ENCODE measurements at places on chromosomes 1 and 21. TPM values are rescaled to one million over a fixed set of nuclear protein-coding genes. Genes with fewer than 3 reads are reported as not detected.
A peak's percentile ranks its signal among the peaks of the same experiment; 100 is the strongest.

NMNAT2 gene
- total RNA-seq, result 10.0 TPM

GRCh38 chr1:110065841-110066240 is 4.6 kb downstream of the ALX3 start:
- peaks cover 17% of the 10 kb centered on the region for H3K4me1 ChIP-seq
- DNase-seq, result no peak
- no peaks in the 10 kb centered on the region for H3K36me3 ChIP-seq
- H3K27ac ChIP-seq, result no peak overlapping the region

- no peaks in the 10 kb centered on the region for H3K36me3 ChIP-seq
- peak; percentile 30 for DNase-seq
- H3K4me3 ChIP-seq, result no peak overlapping the region
- no peak overlapping the region for H3K27ac ChIP-seq
- peaks cover 12% of the 10 kb centered on the region for H3K27me3 ChIP-seq
- peaks cover 12% of the 10 kb centered on the region for H3K4me1 ChIP-seq
Measured at GRCh38 chr1:41498804-41499203, 14.3 kb upstream of the EDN2 start.

DNA sequence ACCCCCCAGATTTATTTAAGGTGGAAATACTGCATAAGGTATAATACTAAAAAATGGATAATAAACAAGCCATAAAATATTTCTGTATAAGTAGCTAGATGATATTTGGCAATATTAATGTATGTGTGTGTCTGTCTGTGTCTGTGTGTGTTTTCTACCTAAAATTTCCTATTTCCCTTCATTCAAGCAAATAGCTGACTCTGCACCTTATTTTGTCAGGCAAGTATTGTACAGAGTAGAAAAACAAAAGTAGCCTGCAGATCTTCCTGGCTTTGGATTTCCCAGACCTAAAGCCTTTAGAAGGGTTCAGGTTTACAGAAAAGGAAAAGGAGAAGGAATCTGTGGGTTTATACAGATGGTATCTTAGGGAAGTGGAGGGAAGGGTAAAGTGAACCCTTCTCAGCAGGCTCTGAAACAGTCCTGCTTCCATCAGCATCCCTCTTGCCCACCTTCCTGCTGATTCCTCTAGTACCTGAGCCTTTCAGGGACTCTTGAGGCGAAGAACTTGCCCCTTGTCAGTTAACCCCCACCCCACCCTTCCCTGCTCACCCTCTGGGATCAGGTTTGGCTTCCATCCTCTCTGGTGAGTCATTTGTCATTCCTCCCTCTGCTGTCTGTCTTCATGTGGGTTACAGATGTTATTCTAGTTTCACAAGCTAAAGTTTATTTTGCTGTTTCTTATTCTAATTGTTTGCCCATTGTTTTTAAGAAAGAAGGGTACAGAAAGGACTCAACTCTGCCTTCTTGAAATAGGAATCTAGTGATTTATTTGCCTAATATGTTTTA is 21.7 kb upstream of the RGS16 start:
- H3K36me3 ChIP-seq, result no peaks in the 10 kb centered on the region
- no peak overlapping the region for H3K27ac ChIP-seq
- no peaks in the 10 kb centered on the region for H3K27me3 ChIP-seq
- no peak overlapping the region for H3K4me3 ChIP-seq

CAPN9 gene
- total RNA-seq, result 0.07 TPM

LENEP gene
- 1.5 TPM for total RNA-seq

DNA sequence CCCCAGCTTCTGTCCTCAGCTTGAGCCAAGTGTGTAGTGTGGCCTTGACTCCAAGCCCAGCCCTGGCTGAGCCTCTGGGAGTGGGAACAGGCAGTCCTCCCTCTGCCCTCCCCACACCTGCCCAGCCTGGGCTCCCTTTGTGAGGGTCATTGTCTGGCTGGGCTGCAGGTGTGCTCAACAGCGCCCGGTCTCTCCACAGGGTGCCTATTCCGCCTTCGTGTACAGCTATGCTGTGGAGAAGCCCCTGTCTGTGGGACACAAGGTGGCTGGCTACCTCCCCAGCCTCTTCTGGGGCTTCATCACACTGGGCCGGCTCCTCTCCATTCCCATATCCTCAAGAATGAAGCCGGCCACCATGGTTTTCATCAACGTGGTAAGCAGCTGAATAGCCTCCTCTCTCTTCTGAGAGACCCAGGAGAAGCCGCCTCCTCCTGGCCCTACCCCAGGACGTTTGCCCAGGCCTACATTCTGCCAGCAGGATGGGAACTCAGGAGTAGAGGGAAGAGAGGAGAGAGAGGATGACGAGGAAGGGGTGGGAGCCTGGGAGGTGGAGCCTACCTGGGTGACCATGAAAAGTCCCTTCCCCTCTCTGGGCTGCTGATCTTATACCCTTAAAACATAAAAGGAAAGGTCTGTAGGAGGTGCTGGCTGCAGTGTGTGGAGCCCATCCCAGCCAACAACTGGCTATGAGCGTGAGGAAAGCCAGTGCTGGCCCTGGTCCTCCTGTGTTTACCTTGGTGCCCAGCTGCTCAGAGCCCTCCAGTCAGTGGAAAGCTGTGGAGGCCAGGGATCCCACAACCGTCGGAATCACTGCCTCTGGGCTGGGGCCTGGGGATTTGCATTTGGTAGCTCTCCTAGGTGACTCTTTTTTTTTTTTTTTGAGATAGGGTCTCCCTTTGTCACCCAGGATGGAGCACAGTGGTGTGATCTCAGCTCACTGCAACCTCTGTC is 45.7 kb downstream of the ELK4 start:
- H3K27ac ChIP-seq, result no peak overlapping the region
- H3K4me1 ChIP-seq, result no peaks in the 10 kb centered on the region
- no peak overlapping the region for H3K4me3 ChIP-seq
- no peak for DNase-seq
- H3K36me3 ChIP-seq, result no peaks in the 10 kb centered on the region

PTAFR gene
- total RNA-seq, result 0.76 TPM

GRCh38 chr1:11825131-11825530 is 19.1 kb downstream of the CLCN6 start:
- H3K4me3 ChIP-seq, result no peak overlapping the region
- peaks cover 42% of the 10 kb centered on the region for H3K36me3 ChIP-seq
- DNase-seq, result no peak
- no peak overlapping the region for H3K27ac ChIP-seq

DNA sequence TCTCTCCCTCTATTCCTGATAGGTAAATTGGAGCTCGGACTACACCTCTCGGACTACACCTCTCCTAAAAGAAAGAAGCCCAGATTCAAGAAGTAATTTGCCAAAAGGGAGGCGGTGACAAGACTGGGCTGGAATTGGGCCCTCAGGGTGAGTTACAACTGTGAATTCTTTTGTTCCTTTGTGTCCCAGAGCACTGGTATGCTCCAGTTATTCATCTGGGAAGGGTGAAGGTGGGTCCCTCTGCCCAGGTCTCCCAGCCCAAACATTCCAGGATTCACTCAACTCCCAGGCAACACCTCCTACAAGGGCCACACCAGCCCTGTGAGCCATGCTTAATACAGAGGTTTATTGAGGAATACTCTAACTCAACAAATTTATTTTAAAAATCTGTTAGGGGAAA is 69.2 kb downstream of the LMX1A start:
- H3K4me1 ChIP-seq, result peaks cover 9% of the 10 kb centered on the region
- peak; percentile 73 for DNase-seq
- no peaks in the 10 kb centered on the region for H3K36me3 ChIP-seq
- no peaks in the 10 kb centered on the region for H3K27me3 ChIP-seq
- H3K4me3 ChIP-seq, result no peak overlapping the region

GRCh38 chr1:231039161-231040018 is 664 bp downstream of the FAM89A start:
- no peaks in the 10 kb centered on the region for H3K36me3 ChIP-seq
- H3K4me1 ChIP-seq, result no peaks in the 10 kb centered on the region

CNIH3 gene
- 5.9 TPM for total RNA-seq

- no peaks in the 10 kb centered on the region for H3K27me3 ChIP-seq
- no peak overlapping the region for H3K4me3 ChIP-seq
- DNase-seq, result no peak
- H3K36me3 ChIP-seq, result no peaks in the 10 kb centered on the region
- H3K27ac ChIP-seq, result no peak overlapping the region
Measured at GRCh38 chr21:38925923-38926322, 120.2 kb downstream of the ETS2 start.

DNA sequence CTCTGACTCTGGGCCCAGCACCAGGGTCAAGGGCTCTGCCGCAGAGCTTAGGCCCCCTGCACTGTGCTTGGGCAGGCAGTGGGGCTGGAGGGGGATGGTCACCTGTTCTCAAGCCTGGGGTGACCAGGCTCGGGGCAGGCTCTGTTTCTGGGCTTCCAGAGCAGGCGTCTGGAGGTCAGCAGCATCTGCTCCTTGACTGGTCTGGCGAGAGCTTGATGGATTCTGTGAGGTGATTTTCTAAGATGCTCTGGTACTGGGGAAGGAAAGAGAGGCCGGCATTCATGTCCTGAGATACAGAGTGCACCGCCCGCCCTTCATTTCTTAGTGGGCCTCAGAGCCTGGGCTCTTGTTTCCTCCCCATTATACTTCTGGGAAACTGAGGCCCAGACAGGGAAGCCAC is 24.5 kb downstream of the RAB7B start:
- no peaks in the 10 kb centered on the region for H3K36me3 ChIP-seq
- no peak overlapping the region for H3K4me3 ChIP-seq
- H3K4me1 ChIP-seq, result no peaks in the 10 kb centered on the region
- DNase-seq, result no peak

DNA sequence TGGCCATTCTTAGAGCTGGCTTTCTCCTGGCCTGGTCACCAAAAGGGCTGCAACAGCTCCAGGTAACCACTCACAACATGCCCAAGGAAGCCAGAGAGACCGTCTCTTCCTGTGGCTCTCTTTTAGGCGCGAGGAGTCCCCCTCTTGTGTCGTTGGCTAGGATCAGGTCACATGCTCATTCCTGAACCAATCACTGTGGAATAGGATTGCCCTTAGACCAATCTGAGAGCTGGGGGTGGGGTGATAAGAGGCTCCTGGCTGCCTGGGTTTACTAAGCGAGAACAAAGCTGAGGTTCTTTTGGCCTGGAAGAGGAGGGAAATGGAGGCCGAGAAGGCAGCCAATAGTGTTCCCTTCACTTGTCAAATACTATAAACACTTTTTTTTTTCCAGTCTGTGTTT is 452.1 kb upstream of the PROX1 start:
- H3K4me3 ChIP-seq, result no peak overlapping the region
- H3K27me3 ChIP-seq, result no peaks in the 10 kb centered on the region
- DNase-seq, result no peak
